ENCODE measurements at places on chromosomes 3 and 15.
A peak's percentile ranks its signal among the peaks of the same experiment; 100 is the strongest.

DNA sequence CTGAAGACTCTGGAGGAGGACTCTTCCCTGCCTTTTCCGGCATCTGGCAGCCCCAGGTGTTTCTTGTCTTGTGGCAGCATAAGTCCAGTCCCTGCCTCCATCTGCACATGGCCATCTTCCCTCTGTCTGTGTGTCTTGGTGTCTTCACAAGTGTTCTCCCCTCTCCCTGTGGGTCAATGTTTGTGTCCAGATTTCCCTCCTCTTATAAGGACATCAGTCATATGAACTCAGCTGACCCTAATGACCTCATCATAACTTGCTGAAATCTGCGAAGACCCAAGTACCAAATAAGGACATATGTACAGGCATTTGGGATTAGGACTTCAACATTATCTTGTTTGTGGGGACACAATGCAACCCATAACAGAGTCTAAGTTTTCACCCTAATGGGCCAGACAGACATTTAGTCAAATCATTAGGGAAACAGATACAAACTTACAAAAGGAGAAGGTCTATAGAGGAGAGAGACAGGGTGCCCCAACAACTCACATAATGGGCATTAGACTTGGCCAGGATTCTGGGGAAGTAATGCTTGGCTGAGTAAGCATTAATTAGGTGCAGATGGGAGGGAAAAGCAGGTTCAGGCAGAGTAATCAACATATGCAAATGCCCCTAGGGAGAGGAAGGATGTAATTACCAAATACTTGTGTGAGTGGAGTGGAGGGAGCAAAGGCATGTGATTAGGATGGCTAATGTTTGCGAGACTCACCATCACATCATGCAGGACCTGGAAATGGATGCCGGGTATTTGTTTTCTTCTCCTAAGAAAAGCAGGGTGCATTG, 372.8 kb upstream of the TBL1XR1 start:
- no peak for DNase-seq

GRCh38 chr3:127455541-127456450, 134.7 kb downstream of the TPRA1 start:
- DNase-seq, result peak; percentile 76

- DNase-seq, result no peak
These were observed 331.5 kb upstream of the CFAP20DC start for GRCh38 chr3:59381282-59381681.

- no peak for DNase-seq
These were observed 337.5 kb upstream of the THBS1 start for GRCh38 chr15:39243396-39243795.

GRCh38 chr15:78301828-78302227, 2.4 kb upstream of the SKIC8 start:
- no peak for DNase-seq

GRCh38 chr3:10911350-10912002, 81.1 kb upstream of the SLC6A1 start:
- DNase-seq, result no peak

- DNase-seq, result no peak
These were observed 150.5 kb upstream of the POU1F1 start for GRCh38 chr3:87426918-87427317.

DNA sequence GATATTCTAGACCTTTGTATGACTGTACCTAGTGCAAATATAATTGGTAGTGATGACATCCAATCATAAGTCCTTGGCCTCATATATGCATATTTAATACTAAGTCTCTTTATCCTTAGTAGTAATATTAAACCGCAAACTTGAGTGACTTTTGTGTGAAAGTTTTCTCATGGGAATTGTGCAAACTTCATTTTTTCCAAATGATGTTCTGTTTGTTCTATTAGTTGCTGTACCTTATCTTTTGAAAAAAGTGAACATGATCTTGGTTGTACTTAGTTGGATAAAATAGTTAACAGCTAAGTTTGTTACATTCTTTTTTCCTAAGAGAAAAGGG, 43.2 kb downstream of the TMEM45A start:
- DNase-seq, result no peak

Data from activated CD8-positive, alpha-beta T cell treated with anti-CD3 and anti-CD28 coated beads for 36 hours (primary cell).